NCI-H226 (cell line): ENCODE measurements at places on chromosomes 2 and 18.

GRCh38 chr18:74522635-74523548 lies 11.4 kb upstream of the CNDP1 start:
- no peak for DNase-seq

DNA sequence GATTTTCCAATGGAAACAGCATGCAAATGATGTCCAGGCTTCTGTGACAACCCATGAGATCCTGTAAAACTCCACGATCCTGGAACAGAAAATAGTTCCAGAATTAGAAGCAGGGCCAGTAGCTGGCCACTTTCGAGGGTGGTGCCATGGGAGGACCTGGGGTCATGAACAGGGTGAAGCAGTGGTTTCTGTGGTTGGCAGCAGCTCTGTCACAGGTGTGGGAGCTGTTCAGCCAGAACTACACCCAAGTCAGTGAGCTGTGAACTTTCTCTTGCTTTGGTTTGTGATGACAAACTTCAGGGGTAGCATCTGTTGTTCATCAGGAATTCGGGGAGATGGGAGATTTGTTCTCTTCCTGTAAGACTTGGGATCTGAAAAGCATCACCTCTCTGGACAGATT lies 314.4 kb upstream of the NT5C1B start:
- DNase-seq, result no peak

DNA sequence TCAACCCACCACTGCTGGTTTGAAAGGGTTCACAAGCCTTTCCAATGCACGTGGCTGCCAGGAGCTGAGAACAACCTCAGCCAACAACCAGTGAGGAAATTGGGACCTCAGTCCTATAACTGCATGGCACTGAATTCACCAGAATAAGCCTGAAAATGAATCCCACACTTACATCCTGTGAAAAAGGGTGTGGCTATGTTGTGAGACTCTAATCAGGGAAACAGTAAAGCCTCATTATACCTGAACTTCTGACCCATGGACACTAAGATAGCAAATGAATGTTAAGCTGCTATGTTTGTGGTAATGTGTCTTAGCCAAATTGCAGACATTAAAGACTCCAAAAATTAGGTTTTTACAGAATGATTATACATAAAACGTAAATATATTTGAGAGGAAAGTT lies 515.8 kb downstream of the IRS1 start:
- no peak for DNase-seq

GRCh38 chr2:177282181-177282641 lies 17.7 kb upstream of the NFE2L2 start:
- DNase-seq, result no peak

GRCh38 chr2:38362232-38362631 lies 14.8 kb downstream of the ATL2 start:
- DNase-seq, result no peak

- DNase-seq, result no peak
Measured at GRCh38 chr2:109466674-109467575, 146.8 kb downstream of the SEPTIN10 start.

DNA sequence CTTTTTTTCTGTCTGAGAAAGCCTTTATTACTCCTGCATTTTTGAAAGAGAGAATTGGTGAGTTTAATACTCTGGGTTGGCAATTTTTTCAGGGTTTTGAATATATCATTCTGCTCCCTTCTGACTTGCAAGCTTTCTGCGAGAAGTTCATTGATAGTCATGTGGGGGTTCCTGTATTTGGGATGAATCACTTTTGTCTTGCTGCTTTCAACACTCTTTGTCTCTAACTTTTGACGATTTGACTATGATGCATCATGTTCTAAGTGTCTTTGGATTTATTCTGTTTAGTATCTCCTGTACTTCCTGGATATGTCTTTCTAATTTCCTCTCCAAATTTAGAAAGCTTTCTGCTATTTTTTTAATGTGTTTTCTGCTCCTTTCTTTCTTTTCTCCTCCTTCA lies 41.0 kb upstream of the SLC9A2 start:
- DNase-seq, result no peak

GRCh38 chr18:44323125-44323524 lies 357.6 kb upstream of the SETBP1 start:
- no peak for DNase-seq

DNA sequence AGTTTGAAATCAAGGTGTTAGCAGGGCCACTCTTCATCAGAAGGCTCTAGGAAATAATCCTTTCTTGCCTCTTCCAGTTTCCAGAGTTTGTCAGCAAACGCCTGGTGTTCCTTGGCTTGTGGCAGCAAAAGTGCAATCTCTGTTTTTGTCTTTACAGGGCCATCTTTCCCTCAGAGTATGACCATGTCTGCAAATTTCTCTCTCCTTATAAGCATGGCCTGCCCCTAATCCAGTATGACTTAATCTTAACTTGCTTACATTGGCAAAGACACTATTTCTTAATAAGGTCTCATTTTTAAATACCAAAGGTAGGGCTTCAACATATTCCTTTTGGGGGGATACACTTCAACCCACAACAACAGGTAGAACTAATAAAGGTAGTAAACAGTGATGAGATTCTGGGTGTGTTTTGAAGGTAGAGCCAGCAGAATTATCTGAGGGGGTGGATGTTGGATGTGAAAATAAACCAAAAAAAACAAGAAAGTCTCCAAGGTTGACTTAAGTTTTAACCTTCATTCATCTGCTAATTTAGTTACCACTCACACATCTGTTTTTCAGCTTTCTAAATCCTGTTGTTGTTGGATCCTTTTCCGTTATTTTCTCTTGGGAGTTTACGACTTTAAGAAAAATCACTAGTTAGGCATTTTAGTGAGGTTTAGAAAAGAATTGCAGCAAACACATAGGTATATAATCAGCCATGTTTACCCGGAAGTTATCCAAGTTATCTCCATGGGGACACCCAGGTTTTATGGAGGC lies 234.4 kb upstream of the FIGN start:
- no peak for DNase-seq

DNA sequence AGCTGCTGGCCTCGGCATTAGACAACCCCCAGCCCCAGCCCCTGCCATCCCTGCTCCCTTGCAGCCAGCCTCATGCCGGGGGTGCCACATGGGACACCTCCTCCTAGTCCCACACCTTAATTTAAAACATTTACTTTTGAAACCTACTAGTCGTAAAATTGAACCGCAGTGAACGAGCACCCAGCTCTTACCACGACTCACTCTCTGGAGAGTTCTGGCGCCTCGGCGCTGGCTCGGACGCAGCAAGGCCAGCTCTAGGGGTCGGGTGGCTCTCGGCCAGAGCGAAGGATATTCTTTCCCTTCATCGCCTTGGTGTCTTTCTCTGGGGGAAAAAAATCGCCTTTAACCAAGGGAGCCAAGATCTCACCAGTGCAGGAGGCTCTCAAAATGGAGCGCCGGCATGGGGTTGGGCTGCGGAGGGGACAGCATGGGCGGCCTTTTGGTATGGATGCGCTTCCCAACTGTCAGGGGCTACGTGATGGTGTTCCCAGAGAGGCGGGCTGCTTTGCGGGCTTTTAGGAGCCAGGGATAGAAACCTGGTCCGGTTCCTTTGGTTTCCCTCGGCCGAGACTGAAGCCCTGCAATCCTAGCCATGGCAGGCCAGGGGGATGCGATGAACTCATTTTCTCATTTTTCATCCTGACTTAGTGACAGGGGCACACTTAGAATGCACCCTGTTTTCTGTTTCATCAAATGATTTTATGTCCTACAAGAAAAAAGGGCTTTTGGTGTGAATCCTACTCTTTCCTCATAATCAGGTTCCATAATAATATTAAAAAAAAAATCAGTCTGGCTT lies 2.0 kb downstream of the HPCAL1 start:
- no peak for DNase-seq

- peak; percentile 83 for DNase-seq
Measured at GRCh38 chr18:61606759-61607158, 273.5 kb downstream of the CDH20 start.

DNA sequence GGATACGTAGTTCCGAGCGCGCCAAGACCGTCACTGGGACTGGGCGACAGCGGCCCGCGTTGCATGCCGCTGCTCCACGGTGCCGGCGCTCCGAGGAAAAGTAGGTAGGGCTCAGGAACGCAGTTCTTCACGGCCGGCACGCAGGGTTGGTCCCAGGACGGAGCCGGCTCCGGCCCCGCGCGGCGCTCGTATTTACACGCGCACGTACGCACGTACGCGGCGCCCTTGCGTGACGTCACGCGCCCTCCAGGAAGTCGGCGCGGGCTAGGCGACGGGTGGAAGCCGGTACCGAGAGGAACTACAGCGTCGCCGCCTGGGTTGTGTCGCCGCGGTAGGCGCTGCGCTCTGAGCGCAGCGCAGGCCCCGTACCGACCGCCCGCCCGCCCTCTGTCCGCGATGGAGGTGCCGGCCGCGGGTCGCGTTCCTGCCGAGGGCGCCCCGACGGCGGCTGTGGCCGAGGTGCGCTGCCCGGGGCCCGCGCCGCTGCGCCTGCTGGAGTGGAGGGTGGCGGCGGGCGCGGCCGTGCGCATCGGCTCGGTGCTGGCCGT lies at the start of gene CTDP1:
CTDP1 (plus strand) TSS at position 252 of the 548 bp plus-strand sequence; CDS start at position 397, 145 bp downstream.
- peak; percentile 72 for DNase-seq

- DNase-seq, result no peak
Measured at GRCh38 chr2:157329524-157329923, 3.9 kb upstream of the ERMN start.

DNA sequence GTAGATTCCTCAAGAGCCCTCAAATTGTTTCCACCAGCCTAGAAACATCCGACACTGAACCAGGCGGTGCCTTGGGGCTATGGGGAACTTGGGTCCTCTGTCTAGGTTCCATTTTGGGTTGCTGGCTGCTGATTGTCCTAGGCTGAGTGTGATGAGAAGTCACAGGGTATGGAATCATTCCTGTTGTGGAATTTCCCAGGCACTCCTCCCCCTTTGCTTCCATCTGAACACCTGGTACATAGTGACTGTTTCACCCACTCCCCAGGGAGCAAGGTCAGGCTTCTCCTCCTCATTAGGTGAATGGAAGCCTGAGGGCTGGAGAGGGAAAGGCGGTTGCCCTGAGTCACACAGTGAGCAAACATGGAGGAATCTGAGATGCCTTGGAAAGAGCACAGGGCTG lies 4.5 kb downstream of the KIF3C start:
- DNase-seq, result peak; percentile 93

DNA sequence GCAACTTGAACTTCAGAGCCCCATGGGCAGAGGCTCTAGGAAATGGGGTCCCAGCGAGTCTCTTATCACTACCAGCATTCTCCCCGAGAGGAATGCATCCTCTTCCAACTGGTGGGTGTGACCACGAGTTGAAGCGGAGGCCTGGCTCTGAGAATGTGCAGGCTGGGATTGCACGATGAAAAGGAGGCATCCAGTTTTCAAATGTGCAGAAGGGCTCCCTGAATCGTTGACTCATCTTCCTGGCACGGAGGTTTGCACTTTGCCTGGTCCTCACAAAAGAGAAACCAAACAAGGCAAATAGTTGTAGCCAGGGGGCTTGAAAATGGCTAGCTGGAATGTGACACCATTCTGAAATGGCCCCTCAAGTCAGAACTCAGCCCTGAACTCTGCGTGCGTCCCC lies 216.7 kb downstream of the GLI2 start:
- DNase-seq, result peak; percentile 55

DNA sequence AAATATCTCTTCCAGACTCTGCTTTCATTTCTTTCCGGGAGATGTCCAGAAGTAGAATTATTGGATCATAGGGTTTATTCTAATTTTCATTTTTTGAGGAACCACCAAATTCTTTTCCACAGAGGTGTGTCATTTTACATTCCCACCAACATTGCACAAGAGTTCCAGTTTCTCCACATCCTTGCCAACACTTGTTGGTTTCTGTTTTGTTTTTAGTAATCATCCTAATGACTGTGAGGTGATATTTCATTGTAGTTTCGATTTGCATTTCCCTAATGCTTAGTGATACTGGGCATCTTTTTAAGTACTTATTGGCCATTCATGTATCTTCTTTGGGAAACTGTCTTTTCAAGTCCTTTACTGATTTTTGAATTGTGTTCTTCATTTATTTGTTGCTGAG lies 513.1 kb downstream of the PARD3B start:
- peak; percentile 2 for DNase-seq

DNA sequence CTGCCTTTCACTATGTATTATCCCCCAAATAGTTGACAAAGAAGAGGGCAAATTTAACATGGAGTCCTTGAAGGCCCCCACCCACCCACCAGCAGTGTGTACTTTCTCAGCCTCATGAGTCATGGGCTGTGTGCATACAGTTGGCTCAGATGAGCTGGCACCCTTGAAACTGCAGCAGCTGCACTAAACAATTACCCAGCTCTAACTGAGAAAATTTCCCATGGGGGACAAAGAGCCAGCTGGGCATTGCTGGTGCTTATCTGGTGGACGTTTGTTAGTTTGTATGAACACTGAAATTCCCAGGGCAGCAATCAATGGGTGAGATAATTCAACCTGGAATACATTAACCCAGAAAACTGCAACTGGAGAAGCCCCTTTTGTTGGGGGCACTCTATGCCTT lies 131.7 kb downstream of the GCA start:
- no peak for DNase-seq

- no peak for DNase-seq
Measured at GRCh38 chr2:204370172-204370718, 175.0 kb upstream of the PARD3B start.

DNA sequence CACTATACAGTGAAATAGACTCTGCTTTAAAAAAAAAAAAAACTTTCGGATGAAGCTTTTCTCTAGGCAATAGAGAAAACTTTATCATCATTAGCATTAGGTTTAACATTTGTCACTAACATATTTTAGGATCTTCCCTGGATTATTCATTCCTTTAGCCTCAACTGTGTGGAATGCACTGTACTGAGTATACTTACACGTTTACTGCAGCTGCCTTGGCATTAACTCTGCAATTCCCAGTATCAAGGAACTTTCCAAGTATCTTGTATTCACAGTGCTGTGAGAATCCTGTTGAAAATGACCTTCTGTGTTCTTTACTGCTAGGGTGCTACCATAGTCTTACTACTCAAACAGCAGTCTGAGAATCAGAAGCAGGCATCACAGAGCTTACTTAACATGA lies 328.2 kb upstream of the COL3A1 start:
- no peak for DNase-seq

DNA sequence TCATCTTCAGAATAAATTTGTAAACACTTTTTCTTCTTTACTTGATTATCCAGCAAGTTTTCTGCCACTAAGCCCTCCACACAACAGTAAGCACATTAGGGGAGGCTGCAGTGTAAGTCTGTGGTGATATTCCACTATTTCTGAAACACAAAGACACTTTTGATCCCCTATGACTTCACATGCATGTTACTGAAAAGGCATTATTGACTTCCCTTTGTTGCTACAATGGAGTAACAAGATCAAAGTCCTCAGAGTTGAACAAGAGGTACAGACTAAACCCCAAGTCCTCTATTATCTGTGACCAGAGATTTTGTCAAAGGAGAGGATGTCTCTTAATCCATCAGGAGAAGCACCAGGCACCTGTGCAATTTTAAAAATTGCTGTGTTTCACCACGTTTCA lies 157.9 kb downstream of the CD226 start:
- DNase-seq, result no peak

- DNase-seq, result peak; percentile 52
Measured at GRCh38 chr2:178870703-178871102, 63.5 kb upstream of the TTN start.

DNA sequence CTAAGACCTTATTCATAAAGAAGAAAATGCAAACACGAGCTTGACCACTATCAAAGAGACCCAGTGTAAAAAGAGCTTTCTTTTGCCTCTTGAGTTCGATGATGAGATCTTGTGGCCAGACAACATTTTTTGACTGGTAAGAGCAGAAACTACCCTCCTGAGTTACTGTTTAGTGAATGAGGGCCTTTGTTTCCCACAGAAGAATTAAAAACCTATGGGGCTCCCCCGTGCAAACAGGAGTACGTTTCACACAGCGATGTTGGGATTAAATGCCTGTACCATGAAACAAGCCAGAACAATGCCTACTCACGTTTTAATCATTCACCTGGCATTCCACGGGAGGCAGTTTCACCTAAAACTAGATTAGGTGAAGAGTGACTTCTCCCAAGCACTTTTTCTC lies 36.0 kb downstream of the MYCN start:
- no peak for DNase-seq

- no peak for DNase-seq
Measured at GRCh38 chr18:24276994-24277393, 120.6 kb downstream of the OSBPL1A start.
